ENCODE measurements at places on chromosomes 4 and X. TPM values are rescaled to one million over a fixed set of nuclear protein-coding genes. Genes with fewer than 3 reads are reported as not detected.

Gene CCDC160
- polyA plus RNA-seq: not detected

Gene PRPS2
- 49.6 TPM for polyA plus RNA-seq

Gene RNF113A
- 18.4 TPM for polyA plus RNA-seq

Gene WDR19
- 12.8 TPM for polyA plus RNA-seq

Gene USP26
- polyA plus RNA-seq: not detected

Gene SPOCK3
- 0.12 TPM for polyA plus RNA-seq

Gene PCSK1N
- polyA plus RNA-seq: 22.9 TPM

GRCh38 chr4:81257021-81257420 is 42.0 kb upstream of the PRKG2 start:
- no peak for DNase-seq

- DNase-seq: no peak
These were observed 37.0 kb upstream of the ATP6AP2 start for GRCh38 chrX:40543661-40544328.

- no peak for DNase-seq
These were observed 24.3 kb downstream of the PLK4 start for GRCh38 chr4:127905029-127905428.

DNA sequence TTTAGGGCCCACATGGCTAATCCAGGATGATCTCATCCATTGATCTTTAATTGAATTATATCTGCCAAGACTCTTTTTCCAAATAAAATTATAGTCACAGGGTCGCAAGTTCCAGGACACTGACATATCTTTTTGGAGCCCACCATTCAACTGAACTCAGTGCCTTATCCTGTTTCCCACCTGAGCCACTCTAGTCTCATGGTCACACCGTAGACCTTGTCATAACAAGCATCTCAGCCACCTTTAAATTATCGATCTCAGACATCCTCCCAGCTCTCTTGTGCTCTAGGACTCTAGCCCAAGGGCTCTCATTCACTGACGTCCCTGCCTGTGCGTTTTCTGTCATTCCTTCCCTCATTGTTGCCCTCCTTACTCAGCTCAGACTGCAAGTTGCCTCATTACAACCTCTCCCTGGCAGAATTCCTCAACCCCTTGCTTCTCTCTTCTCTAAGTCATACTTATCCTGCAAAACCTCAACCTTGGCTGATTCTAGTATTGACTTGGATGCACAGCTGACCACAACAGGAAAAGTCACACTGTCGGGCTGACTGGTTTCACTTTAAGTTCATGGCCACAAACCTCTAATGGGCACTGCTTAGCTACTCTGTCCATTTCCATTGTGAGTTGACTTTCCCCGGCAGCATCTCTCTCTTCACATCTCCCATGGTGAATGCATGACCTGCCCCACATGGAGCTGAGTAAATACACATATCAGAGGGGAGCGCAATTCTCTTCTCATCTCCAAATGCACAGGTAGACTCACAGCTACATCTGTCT is 91.0 kb upstream of the TRIM2 start:
- DNase-seq: no peak

DNA sequence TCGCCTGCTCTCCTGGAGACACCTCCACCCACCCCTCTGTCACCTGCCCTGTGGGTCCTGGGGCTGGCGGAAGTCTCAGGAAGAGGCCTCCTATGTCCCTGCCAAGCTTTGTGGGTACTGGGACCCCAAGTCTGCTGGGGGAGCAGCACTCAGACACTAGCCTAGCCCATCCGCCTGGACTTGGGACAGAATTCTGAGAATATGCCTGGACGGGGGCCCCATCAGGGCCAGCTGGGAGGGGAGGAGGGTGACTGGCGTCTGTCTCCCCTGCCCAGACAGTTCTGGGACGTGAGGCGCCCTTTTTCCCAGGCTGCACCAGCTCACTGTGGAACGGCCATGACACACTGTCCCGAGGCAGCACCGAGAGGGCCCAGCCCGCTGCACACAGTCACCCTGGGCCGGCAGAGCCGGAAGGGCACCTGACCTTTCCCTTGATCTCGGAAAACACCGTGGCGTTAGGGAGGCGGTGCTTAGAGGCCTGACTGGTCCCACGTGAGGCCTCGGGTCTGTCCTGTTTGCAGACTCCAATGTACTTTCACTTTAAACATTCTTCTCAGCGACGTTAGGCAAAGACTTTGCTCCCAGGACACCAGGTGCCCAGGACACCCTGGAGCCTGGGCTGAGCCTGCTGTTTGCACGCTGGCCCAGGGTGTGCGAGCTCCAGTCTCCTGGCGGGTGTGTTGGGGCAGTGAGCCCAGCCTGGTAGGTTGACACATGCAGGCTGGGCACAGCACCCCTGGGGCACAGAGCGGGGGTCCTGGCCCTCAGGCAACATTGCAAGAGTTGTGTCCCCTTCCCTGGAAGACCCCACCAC is 700 bp downstream of the SLC26A1 start:
- DNase-seq: peak; percentile 52

DNA sequence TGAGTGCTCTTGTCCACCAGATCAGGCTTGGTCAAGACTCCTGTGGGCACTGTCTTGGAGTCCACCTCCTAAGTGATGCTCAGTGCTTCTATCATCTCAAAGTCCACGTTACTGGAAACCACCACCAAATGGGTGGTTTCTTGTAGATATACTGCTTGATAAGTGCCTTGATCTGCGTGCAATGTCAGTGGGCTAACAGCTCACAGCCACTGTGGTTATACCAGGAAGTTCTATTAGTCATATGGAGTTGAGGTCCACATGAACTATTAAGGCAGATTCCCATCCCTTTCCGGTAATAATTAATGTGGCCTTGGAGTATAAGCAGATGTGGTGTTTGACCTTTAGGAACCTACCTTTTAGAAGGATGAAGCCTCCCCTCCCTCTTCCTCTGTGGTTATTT is 161.9 kb downstream of the ZNF518B start:
- no peak for DNase-seq

DNA sequence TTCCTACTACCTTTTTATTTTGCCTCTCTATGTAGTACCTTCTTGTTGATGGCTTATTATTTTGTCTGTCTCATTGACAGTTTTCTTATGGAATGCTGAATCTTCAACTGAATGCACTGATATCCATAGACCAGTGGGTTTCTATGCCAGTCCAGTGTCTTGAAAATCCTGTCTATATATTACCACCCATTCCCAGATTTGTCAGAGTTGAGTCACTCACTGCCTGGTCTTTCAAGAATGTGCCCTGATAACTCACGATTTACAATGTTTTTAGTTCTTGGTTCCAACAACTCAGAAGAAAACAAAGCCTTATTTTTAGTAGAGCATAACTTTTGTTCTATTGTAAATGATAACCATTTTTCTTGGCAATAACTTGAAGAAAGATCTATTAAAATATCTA is 606.0 kb upstream of the PITX2 start:
- DNase-seq: no peak

- no peak for DNase-seq
These were observed 30.5 kb downstream of the F11 start for GRCh38 chr4:186296481-186296880.

- DNase-seq: peak; percentile 48
These were observed 53.9 kb upstream of the KIAA1210 start for GRCh38 chrX:119181491-119181890.

- peak; percentile 34 for DNase-seq
These were observed 209.3 kb downstream of the UGT8 start for GRCh38 chr4:114807759-114808404.

DNA sequence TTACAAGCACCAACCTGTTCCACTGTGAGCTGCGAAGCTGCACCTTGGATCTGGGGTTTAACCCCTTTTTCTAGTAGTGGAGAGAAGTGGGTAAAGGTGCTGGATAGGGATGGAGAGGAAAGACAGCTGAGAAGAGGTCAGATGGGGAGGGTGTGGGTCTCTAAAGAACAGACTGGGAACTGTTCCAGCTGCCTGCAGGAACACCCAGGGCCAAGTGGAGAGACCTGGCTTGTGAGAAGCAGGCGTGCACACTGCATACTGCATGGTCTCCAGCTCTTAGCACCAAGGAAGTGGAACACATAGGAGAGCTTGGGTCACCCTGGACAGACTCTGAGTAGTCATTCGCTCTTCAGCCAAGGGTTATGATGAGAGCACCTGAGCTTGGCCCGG is 16.1 kb downstream of the BCOR start:
- no peak for DNase-seq

DNA sequence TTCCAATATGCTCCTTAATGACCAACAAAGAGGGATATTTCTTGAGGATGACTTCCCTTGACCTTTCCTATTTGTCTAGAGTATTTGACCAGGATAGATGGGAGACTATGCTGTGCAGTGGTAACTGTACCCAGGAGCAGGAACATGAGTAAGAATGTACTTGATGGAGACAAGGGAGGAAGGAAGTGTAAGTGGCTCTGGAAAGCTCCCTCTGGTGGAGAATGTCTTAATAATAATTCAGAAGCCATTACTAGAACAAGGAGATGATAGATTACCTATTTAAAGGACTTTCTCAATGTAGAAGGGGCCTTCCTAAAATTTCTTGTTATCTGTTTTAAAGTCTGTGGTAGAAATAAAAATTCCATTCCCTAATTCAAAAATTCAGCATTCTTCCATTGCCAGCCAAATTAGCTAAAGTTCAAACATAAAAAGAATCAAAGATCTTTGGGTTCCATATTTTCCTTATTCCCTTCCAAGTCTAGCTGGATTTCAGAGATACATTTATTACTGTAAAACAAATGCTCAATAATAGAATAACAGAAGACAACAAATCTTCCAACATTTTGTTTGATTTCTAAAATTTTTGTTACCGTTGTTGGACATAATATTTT is 83.8 kb downstream of the GRID2 start:
- DNase-seq: peak; percentile 45

DNA sequence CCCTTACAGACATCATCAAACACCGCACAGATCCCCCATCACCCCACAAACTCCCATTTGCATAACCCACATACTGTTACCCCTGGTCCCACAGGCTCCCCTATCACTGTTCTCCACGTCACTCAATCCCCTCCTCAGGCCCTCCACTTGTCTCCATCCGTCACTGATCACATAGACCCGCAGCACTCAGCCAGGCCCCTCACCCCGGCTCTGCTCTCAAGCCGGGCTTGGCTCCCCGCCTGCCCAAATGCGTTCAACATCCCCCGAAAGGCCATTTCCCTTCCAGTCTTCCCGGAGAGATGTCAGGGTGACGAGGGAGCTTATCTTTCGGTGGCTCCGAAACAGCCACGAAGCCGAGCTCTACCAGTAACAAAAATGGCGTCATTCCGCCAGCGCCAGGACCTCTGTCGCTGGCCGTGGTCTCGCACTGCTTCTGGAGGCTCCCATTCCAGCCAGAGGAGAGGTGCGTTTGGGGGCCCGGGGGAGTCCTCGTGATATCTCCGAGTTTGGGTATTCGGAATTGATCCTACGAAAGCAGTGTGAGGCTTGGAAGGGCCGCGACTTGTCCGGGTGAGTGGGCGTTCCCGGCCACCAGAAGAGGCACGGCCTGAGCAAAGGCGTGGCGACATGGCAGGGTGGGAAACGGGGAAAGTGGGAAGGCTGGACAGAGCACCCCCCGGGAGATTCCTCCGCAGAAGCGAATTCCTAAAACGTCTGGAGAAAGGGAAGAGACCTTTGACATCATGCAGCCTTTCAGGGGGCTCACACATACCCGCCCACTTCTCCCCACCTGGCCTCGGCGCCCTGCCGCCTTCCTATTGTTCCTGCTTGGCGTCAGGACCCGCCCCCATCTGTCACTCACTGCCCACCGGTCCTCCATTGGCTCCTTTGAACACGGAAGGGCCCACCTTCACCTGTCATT is at the start of gene ZNF630:
Gene ZNF630, minus strand, starts transcription at position 577 of the 922 bp plus-strand sequence. CDS start 4,754 bp downstream, outside the sequence.
- peak; percentile 72 for DNase-seq

GRCh38 chr4:1168191-1169101 is 3.9 kb downstream of the SPON2 start:
- DNase-seq: no peak

DNA sequence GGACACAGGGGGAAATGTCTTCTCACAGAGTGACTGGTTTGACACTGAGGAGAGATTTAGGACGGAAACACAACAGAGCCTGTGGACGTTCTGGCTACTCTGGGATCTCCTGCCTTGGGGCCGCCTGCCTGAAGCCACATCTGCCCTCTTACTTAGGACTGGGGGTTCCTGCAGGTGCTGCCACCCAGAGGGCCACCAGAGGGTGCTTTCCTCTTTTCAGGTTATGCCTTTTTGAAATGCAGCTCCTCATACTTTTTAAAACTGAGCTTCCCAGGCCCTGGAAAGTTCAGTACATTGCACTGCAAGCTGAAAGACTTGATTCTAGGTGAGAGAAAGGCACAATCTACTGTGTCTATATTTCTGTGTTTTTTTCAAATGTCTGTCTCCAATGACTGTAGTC is 92.2 kb upstream of the PGRMC2 start:
- peak; percentile 53 for DNase-seq
